Endothelial cell of umbilical vein (primary cell): ENCODE measurements at places on chromosomes 13 and 19.

- no peak for DNase-seq
Measured at GRCh38 chr13:25689539-25689938, 317.8 kb downstream of the ATP8A2 start.

DNA sequence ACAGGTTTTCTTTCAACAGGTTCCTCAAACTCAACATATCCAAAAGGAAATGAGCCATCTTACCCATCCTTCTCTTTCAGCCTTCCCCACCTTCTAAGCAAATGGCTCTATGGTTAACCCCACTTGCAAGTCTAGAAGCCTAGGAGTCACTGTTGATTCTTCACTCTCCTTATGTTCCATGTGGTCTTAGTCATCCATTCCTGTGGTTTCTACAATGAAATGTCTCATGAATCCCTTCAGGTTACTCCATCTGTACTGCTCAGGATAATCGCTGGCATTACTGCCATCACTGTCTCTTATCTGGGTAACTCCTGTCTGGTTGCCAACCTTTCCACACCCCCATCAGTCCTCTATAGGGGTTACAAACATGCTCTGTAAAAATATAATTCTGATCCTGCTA is 381.3 kb downstream of the ENOX1 start:
- DNase-seq = no peak

DNA sequence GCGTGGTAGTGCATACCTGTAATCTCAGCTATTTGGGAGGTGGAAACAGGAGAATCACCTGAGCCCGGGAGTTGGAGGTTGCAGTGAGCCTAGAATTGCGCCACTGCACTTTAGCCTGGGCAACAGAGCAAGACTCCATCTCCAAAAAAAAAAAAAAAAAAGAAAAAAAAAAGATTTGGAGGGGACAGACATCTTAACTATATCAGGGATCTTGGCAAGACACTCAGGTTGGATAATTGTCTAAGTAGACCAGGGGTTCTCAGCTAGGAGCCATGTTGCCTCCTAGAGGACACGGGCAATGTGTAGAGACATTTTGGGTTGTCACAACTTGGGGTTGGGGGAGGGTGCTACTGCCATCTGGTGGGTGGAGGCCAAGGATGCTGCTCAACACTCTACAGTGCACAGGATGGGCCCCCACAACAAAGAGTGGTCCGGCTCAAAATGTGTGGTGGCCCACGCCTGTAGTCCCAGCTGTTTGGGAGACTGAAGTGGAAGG is 1.9 kb upstream of the ZNF580 start:
- no peak for DNase-seq

DNA sequence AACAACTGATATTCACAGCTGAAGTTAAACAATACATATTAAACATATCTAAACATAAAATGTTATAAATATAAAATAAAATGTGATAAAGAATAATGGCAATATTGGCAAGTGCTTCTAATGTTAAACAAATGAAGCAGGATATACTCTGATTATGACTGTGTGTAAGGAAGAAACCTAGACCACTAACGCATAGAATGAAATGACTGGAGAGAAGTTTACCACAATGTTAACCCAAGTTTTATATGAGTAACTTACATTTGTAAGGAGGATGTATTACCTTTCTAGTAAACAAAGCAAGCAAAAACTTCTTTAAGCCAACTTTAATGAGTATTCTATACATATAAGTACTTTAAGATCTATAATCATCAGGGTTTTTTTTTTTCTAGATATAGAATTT is 43.0 kb downstream of the RB1 start:
- DNase-seq = no peak

GRCh38 chr19:19071897-19072296 is 8.1 kb downstream of the SLC25A42 start:
- DNase-seq = no peak

DNA sequence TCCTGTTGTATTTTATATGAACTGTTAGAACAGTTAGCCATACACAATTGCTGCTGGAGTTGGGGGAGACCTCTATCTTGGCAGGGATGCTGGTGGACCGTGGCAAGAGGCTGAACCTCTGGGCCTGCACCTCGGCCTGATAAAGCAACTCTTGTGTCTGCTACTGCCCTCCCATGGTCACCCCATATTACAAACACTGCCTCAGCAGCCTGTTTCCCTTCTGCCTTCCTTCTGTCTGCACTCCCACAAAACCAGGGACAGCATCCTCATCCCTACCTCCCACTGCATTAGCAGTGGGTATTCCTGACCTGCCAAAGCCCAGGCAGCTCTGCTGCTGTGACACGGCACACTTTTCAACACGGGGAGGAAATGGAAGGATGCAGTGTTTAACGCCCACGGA is 456.4 kb downstream of the FGF14 start:
- DNase-seq = no peak

DNA sequence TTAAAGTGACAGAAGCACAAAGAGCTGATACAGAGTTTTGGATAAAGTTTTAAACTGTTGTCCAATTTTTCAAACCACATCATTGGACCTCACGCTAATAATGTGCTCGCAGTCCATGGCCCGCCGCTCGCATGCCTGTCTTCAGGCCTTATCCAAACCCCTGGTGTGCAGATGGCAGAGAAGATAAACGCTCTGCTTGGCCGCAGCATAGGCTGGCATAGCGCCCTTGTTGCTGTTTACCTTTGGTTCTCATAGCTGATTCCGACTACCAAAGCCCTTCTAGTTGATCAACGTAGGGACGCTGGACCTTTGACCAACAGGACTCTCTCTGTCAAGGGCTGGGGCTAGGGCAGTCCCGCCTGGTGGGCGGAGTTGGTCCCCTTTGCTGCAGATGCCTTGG is 23.5 kb upstream of the QTRT1 start:
- DNase-seq = no peak

DNA sequence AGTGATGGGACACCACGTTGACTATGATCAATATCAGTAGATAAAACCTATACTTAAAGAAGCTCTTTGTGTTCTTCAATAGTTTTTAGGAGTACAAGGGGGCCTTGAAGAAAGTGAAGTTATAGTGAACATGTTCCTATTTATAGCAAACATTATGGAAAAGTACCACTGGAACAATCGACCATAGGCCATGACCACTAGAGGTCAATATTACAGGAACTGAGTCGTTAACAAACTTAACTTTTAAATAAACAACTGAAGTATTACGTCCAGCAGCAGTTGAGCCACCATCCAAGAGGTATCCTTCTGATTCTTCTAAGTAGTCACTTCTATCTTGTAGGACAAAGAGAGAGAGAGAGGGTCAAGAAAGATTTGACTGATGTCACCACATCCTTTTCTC is 391.0 kb upstream of the SLITRK5 start:
- DNase-seq = no peak

DNA sequence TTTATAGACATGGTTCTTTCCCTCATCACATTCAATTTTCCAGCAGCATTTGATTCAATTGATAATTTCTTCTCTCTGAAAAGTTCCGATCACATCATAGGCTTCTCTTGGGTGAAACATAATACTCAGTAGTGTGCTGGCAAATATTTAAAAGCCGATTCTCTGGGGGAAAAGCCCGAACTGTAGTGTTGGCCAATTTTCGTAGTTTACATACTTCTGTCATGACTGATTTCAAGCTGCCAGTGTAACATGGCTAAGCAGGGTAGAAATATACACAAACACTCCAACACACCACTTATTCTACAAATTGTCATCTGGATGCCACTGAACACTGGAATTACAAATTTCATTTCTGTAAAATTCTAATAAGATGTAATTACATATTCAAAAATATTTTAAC is 56.1 kb upstream of the FREM2 start:
- DNase-seq = no peak

- peak; percentile 44 for DNase-seq
Measured at GRCh38 chr13:110422913-110423688, 116.0 kb downstream of the COL4A2 start.

DNA sequence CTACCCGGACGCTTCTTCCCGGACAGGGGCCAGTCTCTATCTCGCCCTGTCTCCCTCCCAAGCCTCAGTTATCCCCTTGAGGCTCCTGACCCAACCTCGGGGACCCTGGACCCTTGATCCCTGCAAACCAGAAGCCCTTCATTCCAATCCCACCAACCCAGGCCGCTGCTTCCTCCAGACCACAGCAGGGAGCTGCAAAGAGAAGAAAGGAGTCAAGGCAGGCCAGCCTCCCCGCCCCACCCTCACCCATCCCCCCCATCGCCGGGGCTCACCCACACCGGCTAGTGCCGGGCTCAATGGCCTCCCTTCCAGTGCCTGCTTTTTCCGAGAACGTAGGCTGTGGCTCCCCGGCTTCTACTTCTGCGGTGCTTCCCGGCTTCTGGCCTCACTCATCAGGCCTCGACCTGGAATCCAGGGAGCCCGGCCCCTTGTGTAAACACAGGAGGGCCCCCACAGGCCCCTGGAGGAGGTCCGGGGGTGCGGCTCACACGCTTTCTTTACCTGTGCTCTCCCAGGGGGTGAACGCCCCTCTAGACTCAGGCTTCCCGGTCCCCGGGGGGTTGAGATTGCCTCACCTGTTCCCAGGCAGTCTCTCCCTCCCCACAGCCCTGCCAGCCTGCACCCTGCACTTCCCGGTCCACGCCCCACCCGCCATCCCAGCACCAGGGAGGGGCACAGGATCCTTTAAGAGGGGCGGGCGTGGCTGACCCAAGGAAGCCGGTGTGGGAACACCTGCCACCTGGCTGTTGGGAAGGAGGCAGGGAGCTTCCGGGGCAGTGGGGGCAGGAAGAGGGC is at the start of gene FAM83E:
FAM83E (minus strand) TSS at position 641 of the 795 bp plus-strand sequence. CDS start 1,704 bp downstream, outside the sequence.
- DNase-seq = no peak

GRCh38 chr13:25980255-25980654 is 71.6 kb downstream of the SHISA2 start:
- DNase-seq = peak; percentile 54

GRCh38 chr13:78595495-78596398 is 7.6 kb downstream of the POU4F1 start:
- no peak for DNase-seq

- DNase-seq = peak; percentile 51
Measured at GRCh38 chr13:52348983-52349780, 56.8 kb downstream of the THSD1 start.

DNA sequence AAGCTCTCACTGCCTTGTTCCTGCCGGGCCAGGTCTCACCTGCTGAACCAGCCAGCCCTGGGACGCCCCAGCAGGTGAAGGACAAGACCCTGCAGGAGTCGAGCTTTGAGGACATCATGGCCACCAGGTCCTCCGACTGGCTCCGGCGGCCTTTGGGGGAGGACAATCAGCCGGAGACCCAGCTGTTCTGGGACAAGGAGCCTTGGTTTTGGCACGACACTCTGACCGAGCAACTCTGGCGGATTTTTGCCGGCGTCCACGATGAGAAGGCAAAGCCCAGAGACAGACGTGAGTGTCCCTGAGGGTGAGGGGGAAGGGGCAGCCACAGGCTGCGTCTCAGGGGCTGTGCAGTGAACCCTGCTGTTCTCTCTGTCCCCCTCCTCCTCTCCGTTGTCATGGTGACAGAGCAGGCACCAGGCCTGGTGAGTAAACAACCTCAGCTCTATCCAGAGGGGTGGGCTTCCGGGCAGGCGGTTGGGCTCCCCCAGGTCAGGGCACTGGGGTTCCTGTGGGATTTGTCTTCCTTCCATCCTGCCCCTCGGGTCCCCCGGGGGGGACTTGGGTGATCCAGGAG is 9.7 kb downstream of the TLE6 start:
- peak; percentile 55 for DNase-seq

DNA sequence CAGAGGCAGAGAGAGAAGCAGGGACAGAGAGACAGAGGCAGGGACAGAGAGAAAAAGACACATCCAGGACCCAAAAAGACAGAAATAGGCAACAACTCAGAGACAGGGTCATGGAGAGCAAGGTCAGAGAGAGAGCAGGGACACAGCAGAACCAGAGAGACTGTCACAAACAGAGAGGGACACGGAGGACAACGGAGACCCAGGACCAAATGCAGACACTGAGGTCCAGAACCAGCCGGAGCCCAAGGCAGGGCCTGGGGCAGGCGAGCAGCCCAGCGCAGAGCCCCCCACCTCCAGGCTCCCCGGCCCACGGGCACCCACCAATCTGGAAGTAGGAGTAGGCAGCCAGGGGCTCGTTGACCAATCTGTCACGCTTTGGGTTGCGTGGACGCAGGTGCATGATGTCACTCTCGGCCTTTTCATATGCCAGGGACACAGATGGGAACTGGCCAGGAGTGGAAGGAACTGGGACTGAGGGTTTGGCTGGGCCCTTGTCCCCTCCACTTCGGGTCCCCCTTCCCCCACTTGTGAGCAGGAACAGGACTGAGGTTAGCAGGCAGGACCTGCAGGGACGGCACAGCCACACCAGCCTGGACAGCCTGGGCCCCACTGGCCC is 8.1 kb downstream of the TMEM147 start:
- no peak for DNase-seq

DNA sequence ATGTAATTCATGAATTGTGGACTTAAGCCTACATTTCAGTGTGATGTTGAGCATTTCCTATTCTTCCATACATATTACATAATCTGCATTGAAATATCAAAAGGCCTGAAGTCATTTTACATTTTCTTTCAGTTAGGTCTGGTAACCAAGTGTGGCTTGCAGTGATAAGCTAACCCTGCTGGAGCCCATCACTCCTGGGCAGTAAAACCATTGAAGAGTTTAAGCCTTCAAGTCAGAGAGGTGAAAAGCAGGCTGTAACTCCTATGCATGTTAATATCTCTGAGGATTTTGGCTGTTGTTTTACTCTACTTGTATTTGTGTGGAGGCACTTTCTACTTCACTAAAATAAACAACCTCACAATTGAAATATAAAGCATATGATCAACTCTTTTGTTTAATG is 248.8 kb downstream of the SLITRK5 start:
- DNase-seq = no peak

- no peak for DNase-seq
Measured at GRCh38 chr19:13153569-13154240, 3.5 kb downstream of the IER2 start.

DNA sequence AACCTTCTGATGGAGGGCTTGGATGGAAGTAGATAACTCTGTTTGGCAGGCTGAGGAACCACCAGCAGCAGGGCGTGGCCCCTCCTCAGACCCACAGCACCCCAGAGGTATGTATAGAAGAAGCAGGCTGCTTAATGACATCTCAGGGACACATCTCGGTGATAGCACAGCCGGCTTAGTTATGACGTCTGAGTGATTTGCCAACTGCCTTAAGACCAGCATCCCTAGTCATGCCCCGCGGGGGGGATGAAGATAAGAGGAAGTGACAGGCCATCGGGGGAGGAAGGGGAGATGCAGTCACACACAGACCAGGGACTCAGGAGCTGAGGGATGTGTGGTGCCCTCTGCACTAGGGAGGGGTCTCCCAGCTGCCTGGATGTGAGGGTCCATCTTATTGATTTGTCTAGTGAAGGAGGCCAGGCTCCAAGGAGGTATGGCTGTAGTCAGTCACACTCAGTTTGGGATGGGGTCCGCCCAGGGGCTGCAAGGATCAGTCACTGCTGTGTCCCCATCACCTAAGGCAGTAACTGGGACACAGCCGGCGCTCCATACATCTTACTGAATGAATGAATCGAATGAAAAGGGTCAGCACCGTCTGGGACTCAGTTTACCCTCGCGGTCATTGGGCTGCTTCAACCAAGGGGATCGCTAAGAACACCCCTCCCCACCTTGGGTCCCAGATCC is 19.2 kb upstream of the ERCC1 start:
- DNase-seq = peak; percentile 22

GRCh38 chr13:25806264-25806974 is 245.4 kb downstream of the SHISA2 start:
- no peak for DNase-seq
